Glutamatergic neuron (in vitro differentiated cells): ENCODE measurements at places on chromosomes 1 and 21.

DNA sequence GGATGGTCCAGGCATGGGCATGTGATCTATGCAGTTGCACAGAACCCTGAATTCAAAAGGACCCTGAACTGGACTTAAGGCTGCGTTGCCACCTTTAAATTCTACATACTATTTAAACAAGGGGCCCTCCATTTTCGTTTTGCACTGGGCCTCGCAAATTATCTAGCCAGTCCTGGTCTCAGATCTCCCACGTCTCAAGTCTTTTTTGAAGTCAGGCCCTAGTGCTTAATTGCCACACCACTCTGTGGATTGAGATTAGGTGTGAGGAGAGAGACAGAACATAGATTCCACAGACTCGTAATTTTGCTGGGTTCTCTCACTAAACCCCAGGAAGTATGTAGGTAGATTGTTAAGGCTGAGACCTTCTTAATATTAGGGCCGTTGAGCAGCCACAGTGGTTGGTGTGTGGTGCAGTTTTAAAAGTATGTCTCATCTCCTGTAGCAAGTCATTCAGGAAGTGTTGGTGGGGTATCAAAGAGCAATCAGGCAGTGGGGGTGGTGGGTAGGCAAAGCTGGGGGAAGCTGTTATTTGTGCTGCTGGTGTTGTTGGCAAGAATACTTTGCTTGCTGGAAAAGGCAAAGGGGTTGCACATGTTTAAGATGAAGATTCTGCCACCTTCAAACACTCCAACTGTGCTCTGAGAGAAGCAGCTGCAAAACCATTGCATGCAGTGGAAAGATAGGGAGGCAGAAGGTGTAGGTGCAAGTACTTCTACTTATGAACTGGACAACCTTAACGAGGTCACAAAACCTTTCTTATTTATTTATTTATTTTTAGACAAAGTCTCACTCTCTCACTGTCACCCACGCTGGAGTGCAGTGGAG is 11.2 kb downstream of the CD84 start:
- H3K36me3 ChIP-seq, result no peaks in the 10 kb centered on the region
- no peak overlapping the region for H3K4me3 ChIP-seq
- no peak overlapping the region for H3K27ac ChIP-seq
- no peak for DNase-seq
- no peaks in the 10 kb centered on the region for H3K27me3 ChIP-seq

- H3K4me1 ChIP-seq, result no peaks in the 10 kb centered on the region
- H3K27me3 ChIP-seq, result no peaks in the 10 kb centered on the region
- no peaks in the 10 kb centered on the region for H3K36me3 ChIP-seq
Measured at GRCh38 chr1:85330711-85331290, 54.4 kb upstream of the BCL10 start.

- no peak overlapping the region for H3K4me3 ChIP-seq
- H3K27me3 ChIP-seq, result no peaks in the 10 kb centered on the region
- peaks cover 9% of the 10 kb centered on the region for H3K36me3 ChIP-seq
Measured at GRCh38 chr1:221328371-221328770, 413.5 kb downstream of the DUSP10 start.

GRCh38 chr1:1011396-1011949 is 1.8 kb upstream of the ISG15 start:
- no peaks in the 10 kb centered on the region for H3K36me3 ChIP-seq
- DNase-seq, result no peak
- H3K27me3 ChIP-seq, result peaks cover 1% of the 10 kb centered on the region
- no peak overlapping the region for H3K27ac ChIP-seq
- H3K4me3 ChIP-seq, result peak overlapping the region; percentile 40
- H3K4me1 ChIP-seq, result peaks cover 17% of the 10 kb centered on the region

DNA sequence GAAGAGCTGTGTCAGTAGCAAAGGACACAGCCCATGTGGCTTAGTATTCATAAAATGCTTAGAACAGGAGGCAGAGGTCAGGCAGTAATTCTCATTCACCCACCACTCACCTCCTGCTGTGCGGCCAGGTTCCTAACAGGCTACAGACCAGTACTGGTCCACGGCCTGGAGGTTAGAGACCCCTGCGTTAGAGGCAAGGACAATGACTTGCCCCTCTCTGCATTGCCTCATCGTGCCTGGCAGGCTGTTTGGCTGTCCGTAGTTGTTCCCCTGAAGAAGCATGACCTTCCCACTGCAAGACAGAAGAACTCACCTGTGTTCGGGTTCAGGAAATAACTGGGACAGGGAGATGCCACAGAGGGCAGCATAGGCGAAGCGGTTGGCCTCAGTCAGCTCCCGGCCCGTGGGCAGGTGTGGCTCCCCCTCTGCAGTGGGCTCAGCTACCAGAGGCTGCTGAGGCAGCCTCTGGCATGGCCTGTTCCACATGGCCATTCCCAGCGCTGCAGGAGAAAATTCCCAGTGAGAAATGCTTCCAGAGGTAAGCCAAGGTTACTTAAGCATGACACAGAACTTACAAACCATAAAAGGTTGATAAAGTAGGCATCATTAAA is 19.3 kb downstream of the TMCO4 start:
- H3K4me3 ChIP-seq, result no peak overlapping the region
- peaks cover 3% of the 10 kb centered on the region for H3K4me1 ChIP-seq
- no peaks in the 10 kb centered on the region for H3K36me3 ChIP-seq
- H3K27ac ChIP-seq, result no peak overlapping the region
- no peak for DNase-seq

GRCh38 chr1:236747311-236747985 is 47.6 kb upstream of the MTR start:
- H3K4me1 ChIP-seq, result no peaks in the 10 kb centered on the region
- H3K4me3 ChIP-seq, result no peak overlapping the region
- DNase-seq, result no peak
- no peaks in the 10 kb centered on the region for H3K36me3 ChIP-seq
- H3K27me3 ChIP-seq, result no peaks in the 10 kb centered on the region
- H3K27ac ChIP-seq, result no peak overlapping the region

- peaks cover 16% of the 10 kb centered on the region for H3K4me1 ChIP-seq
- no peak for DNase-seq
- peaks cover 7% of the 10 kb centered on the region for H3K27me3 ChIP-seq
- no peak overlapping the region for H3K4me3 ChIP-seq
- H3K36me3 ChIP-seq, result no peaks in the 10 kb centered on the region
Measured at GRCh38 chr1:168083456-168084325, 53.0 kb downstream of the GPR161 start.

DNA sequence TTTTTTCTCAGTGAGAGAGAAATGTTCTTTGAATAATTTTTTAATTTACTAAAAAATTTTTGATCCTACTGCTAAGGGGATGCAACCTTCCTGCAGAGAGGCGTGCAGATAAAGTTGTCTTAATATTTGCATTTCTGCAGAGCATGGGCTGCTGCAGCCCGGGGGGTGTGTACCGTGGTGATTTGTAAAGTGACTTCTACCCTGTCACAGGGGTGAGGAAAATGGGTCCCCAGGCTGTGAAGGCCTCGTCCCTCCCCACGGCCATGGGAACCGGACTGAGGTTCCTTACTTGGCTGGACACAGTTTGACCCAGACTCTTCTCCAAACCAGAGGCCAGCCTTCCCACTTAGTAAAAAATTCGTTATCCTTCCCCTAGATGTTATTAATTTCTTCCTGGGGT is 9.5 kb upstream of the C1orf174 start:
- H3K4me3 ChIP-seq, result no peak overlapping the region
- no peak for DNase-seq
- no peaks in the 10 kb centered on the region for H3K36me3 ChIP-seq
- no peak overlapping the region for H3K27ac ChIP-seq
- peaks cover 6% of the 10 kb centered on the region for H3K4me1 ChIP-seq
- peaks cover 3% of the 10 kb centered on the region for H3K27me3 ChIP-seq

DNA sequence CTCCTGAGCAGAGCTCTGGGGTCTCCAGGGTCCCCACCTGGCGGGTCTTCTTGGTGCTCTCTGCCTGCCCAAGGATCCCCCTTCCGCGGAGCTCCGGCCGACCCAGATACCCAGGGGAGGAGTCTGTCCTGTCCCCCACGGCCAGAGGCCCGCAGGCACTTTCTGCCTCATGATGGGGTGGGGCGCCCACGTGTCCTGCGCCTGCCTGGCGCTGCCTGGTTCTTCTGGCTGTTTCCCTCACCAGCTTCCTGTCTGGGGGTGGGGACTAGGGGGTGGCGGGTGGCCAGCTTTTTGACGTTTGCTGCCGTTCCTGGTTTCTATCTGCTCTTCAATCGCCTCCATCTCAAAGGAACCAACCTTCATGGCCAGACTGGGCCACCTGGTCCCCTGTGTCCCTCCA is 313.3 kb upstream of the VAMP3 start:
- no peak overlapping the region for H3K27ac ChIP-seq
- no peak for DNase-seq
- no peaks in the 10 kb centered on the region for H3K36me3 ChIP-seq
